ENCODE measurements at places on chromosomes 1 and 21. TPM values are rescaled to one million over a fixed set of nuclear protein-coding genes. Genes with fewer than 3 reads are reported as not detected.

RAD54L gene
- 1.1 TPM for total RNA-seq

CCDC185 gene
- total RNA-seq, result not detected

SLC45A1 gene
- total RNA-seq, result 3.2 TPM

GNAT2 gene
- 0.36 TPM for total RNA-seq

OR2T33 gene
- total RNA-seq, result not detected

WNT2B gene
- total RNA-seq, result 2.4 TPM

KIAA1614 gene
- 0.94 TPM for total RNA-seq

OLIG2 gene
- not detected for total RNA-seq

CR1L gene
- total RNA-seq, result 0.78 TPM

GPA33 gene
- total RNA-seq, result not detected

AKR7A3 gene
- total RNA-seq, result 7.2 TPM

HUNK gene
- total RNA-seq, result 0.84 TPM

GON4L gene
- 26.0 TPM for total RNA-seq

ACKR1 gene
- total RNA-seq, result 16.7 TPM

DDX20 gene
- total RNA-seq, result 7.3 TPM

PIK3R3 gene
- total RNA-seq, result 32.8 TPM

LCA5L gene
- 3.4 TPM for total RNA-seq

NBPF4 gene
- total RNA-seq, result not detected

RABGAP1L gene
- 14.3 TPM for total RNA-seq

FCMR gene
- total RNA-seq, result not detected

PNRC2 gene
- total RNA-seq, result 173 TPM

AHCTF1 gene
- total RNA-seq, result 24.4 TPM

TRIM46 gene
- 0.19 TPM for total RNA-seq

ITGB2 gene
- total RNA-seq, result 212 TPM

ACOT11 gene
- total RNA-seq, result 12.7 TPM

TEX38 gene
- total RNA-seq, result not detected

IVL gene
- not detected for total RNA-seq

DRAXIN gene
- not detected for total RNA-seq

GJA8 gene
- not detected for total RNA-seq

FCER1G gene
- total RNA-seq, result 71.0 TPM

TNFRSF9 gene
- total RNA-seq, result 0.83 TPM

AMY2A gene
- total RNA-seq, result not detected

PRR9 gene
- not detected for total RNA-seq

ANKRD35 gene
- 0.42 TPM for total RNA-seq

ZNF648 gene
- not detected for total RNA-seq

HAO2 gene
- not detected for total RNA-seq

RNU1-1 gene
- total RNA-seq, result not detected

GDAP2 gene
- total RNA-seq, result 26.4 TPM

TRABD2B gene
- total RNA-seq, result 0.35 TPM

Measured in adrenal gland (tissue), 19 donors.